ENCODE measurements at places on chromosomes 6 and 20.

GRCh38 chr6:108622641-108623298 is 62.1 kb downstream of the FOXO3 start:
- no peak for DNase-seq

DNA sequence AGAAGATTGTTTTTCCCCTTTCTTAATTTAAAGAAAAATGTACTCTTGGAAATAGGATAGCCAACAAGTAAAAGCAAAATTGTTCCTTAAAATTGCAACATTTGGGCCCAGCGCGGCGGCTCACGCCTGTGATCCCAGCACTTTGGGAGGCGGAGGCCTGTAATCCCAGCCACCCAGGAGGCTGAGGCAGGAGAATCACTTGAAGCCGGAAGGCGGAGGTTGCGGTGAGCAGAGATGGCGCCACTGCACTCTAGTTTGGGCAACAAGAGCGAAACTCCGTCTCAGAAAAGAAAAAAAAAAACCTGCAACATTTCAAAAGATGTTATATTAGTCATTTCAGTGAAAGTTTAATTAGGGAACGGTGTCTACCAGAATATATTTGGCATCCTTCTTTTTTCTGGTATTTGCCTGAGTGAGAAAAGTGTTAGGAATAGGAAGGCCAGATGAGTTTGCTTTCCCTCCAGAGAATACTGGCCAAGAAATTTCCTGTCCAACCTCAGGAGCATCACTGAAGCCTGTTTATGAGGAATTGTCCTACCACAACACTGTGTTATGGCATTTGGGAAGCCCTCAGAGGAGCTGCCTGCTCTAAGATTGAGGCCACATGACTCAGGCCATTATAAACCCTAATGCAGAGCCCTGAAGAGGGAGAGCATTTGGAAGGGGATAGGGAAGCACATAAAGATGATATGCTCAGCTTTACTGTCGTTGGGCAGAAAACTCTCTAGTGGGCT is 1.2 kb upstream of the GJA1 start:
- DNase-seq = no peak

DNA sequence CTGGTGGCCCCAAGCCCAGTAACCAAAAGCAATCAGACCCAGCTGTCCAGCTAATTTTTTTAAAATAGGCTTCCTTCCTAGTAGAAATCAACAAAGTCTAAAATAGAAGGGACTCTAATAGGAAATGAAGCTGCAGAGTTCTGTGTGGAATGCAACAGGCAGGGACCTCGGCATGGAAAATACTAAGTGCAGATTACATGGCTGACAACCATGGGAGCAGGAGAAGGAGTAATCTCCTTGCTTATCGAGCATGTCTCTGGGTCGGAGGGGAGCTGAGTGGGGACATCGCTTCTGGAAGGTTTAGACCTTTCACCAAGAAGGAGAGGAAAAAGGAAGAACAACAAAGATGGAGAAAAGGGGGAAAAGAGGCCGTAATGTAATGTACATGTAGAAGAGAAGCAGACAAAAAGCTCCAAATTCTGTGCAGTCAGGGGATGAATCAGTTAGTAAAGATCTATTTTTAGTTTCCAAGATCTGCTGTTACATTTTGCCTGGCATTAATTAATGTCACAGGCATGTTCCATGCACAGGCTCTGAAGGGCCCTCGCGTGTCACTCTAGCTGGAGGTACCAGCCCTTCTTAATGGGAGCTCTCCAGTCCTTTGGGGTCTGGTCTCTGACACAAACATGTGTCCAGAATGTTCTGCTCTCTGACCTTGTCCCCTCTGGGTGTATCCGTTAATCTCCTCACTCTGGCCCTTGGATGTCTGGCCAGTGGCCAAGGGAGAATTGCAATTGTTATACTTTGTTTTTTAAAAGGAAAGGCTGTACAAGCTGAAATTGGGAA is 16.6 kb upstream of the ZNF831 start:
- no peak for DNase-seq

DNA sequence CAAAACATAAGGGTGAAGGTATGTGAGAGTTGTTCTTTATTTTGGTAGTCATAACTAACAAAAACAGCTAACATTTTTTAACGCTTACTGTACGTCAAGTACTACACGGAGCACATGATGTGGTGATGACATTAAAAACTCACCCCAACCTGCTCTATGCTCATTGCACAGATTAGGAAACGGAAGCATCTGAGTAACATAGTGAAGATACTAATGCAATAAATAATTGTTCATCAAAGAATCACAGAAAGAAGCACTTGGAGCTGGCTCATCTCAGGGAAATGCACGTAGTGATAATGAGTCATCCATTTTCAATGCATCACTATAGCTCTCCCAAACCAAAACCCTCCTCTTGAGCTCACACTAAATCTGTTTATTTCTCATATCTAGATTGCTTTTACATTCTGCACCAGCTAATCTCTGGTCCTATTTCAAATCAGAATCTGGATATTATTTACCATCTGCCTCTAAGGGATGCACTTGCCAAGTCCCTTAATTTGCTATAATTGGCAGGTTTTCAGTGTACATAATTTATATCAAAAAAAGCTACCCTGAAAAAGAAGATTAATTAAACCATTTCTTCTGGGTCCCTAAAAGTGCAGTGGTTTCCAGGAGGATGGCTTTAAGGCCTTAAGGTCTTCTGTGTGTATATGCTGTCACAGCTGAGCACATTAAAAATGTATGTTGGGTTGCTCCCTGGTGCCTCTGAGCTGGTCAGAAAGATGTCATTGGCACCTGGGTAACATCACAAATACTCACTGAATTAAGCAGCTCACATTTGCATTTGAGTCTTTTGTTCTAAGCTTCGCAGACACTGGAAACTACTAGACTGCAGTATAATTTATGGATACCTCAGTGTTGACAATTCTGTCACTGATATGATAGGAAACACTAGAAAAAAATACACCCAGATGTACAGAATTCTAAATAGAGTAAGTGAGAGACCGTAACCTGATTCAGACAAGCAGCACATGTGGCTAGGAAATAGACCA is 677.4 kb upstream of the CITED2 start:
- no peak for DNase-seq

DNA sequence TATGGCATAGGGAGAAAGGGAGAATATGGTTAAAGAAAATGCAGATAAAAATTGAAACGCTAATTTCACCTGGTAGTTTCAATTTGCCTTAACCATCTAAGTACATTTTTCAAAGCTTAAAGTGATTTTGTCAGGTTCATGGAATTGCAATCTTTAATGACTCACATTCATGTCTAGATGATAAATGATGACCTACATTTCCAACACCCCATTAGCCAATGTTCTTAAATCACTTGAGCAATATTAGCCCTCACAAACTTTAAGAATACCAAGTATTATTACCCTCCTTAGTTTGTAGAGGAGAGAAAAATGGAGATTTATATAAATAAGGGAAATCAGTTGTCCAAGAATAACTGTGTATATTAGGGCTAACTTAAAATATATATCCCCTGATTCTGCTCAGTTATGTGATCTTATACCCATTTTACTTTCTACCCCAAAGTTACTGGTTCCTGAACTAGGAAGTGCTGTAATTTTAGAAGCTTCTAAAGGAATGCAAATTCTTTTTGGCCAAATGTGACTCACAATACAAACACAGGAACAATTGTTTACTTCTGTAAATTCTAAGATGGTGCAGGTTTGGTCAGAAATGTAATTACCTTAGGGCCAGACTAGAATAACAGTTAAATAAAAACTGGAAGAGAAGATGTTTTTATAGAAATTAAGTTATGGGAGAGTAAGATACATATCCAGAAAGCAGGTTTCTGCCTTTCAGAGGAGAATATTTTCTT is 34.5 kb downstream of the TPBG start:
- no peak for DNase-seq

DNA sequence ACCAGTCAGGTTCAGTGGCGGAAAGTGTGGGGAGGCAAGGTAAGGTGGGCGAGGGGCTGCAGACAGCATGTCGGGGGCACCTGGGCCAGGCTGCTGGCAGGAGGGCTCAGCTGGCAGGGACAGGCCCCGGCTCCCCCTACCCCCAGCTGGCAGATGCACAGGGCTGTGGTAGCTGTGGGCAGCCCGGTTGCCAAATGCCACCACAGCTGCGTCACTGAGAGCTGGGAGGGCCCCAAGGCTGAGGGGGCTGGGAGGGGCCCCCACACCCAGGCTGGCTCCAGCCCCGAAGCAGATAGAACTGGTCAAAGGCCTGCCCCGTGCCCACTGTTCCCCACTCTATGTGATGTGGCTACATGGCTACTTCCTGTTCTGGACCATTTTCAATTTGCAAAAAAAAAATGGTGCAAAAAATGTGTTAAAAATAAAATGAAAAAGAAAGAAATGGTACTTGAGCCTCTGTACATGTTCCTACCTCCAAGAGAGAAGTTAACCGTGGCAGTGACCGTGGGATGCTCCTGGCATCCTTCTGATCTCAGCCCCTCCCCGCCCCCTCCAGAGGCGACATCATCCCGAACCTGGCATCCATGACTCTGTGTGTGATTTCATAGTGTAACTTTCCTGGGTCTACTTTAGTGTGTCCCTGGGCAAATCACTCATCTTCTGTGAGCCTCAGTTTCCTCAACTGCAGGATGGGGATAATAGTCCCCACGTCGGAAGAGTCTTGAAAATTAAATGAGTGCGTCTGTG is 64.4 kb downstream of the UBE2V1 start:
- no peak for DNase-seq

Measured in stimulated activated CD8-positive, alpha-beta memory T cell treated with anti-CD3 and anti-CD28 coated beads, Interleukin-4, amount 100 ng/mL, for 1 hour (primary cell).